CD4-positive, alpha-beta T cell treated with Interleukin-17A for 1 hour (primary cell): ENCODE measurements at places on chromosomes 7 and 10.
A peak's percentile ranks its signal among the peaks of the same experiment; 100 is the strongest.

GRCh38 chr10:109593682-109594081, 329.6 kb downstream of the XPNPEP1 start:
- DNase-seq, result no peak

DNA sequence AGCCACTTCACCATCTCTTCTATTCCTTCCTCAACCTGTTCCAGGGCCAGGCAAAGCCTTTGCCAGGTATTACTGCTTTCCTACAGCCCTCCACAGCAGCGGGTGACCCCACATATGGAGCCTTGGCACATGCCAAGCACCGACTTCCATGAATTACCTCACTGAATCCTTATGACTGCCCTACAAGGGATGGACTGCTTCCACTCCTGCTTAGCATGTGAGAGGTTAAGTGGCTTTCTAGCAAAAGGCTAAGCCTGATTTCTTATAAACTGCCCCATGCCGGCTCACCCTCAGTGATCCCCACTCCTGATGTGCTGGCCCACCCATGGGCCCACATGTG, 44.0 kb upstream of the PDLIM1 start:
- DNase-seq, result no peak

DNA sequence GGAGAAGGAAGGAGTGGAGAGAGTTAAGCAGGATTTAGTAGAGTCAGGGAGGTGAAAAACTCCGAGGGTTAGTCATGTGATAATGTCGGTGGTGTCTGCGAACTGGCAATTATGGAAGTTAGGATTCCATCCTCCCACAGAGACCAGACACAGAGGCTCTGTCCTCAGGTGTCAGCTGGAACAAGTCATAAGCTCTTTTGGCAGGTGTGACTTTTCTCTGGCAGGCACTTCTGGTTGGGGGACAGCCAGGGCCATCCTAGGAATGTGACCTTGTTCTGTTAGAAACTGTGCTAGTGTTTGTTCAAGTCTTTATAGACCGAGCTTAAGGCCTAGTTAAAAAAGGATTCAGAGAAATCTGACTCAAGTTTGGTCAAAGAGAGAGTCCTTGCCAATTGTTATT, 371.0 kb downstream of the DPP6 start:
- DNase-seq, result no peak

GRCh38 chr7:135575296-135575695, 17.6 kb downstream of the NUP205 start:
- DNase-seq, result peak; percentile 8

GRCh38 chr7:27168265-27168947, 3.1 kb upstream of the HOXA9 start:
- no peak for DNase-seq

- no peak for DNase-seq
These were observed 336.0 kb downstream of the AUTS2 start for GRCh38 chr7:69934144-69934903.

- DNase-seq, result no peak
These were observed 99.6 kb upstream of the BMPER start for GRCh38 chr7:33805630-33806233.

GRCh38 chr10:106513352-106513771, 651.1 kb downstream of the SORCS1 start:
- no peak for DNase-seq

DNA sequence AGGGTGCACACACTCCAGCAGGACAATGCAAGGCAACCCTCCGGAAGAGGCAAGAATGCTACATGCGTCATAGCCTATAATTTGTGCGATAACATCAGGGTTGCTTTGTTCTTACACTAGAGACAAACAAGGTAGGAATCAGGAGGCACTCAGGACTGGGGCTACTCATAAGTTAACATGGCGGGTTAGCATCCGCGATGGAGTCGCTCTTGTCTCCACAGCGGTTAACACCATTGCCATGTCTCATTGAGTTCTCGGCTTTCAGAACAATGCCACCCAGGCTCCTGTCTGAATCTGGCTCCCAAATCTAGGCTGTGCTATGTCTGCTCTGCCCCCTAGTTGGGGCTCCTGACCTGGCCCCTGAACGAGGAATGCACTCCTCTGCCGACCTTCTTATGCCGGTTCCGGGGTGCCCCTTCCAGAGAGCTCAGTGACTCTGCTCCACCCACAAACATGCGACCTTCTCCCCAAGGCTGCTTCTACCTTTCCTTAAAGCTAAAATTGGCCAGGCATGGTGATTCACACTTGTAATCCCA, 24.9 kb upstream of the SLF2 start:
- no peak for DNase-seq

DNA sequence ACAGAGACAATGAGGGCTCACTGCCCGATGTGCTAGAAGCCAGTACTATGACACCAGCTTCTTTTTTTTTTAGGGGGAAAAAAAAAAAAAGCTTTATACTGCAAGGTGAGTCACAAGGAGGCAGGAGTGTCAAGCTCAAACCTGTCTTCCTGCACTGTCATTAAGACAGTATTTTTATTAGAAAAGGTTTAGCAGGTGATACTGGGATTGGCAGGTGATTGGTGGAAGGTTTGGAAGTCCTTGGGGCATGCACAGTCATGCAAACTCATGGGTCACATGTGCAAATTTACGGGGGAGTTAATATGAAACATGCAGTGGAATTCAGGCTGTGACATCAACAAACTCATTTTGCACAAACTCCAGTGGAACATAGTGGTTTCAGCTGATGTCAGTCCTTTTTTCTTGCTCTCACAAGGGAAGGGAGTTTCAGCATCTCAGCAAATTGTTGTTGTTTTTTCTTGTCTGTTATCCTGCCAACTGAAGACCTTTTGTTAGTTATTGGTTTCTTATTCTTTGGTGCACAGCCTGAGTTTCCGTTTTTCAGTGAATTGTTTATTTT, 530.6 kb downstream of the ANKRD7 start:
- no peak for DNase-seq

DNA sequence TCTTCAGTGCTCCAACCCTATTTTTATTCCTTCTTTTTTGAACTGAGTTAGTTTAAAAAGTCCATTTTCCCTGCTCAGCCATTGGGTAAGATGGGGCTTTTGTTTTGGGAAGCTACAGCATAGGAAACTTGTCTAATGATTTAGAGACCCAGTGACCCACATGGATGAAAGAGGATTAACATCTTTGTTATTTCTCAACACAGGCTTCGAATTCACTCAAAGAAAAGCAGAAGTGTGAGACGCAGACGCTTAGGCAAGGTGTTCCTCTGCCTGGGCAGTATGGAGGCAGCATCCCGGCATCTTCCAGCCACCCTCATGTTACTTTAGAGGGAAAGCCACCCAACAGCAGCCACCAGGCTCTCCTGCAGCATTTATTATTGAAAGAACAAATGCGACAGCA, 152.0 kb downstream of the HDAC9 start:
- DNase-seq, result no peak

DNA sequence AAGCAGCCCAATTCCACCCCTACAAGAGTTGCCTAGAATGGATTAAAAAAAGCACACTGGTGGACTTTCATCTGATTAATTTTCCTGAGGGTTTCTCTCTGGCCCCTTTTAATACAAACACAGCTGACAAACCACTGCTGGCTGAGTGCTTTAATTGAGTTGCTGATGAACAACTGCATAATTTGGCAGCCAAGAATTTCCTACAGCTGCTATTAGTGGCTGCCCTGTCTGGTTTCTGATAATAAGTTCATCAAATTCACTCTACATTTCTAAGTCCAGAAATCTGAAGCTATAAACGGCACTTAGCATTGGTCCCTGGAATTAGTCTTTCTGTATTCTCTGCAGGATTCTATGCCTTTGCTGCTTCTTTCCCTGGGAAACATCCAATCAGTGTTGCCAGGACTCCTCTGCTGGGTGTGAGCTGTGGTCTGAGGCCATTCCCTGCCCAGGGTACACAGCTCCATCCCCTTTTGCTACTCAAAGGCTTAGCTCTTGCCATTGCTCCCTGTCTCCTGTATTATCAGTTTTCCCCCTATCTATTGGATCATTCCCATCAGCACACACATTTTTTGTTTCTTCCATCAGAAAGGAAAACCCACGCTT, 110.6 kb downstream of the LSM5 start:
- DNase-seq, result no peak

DNA sequence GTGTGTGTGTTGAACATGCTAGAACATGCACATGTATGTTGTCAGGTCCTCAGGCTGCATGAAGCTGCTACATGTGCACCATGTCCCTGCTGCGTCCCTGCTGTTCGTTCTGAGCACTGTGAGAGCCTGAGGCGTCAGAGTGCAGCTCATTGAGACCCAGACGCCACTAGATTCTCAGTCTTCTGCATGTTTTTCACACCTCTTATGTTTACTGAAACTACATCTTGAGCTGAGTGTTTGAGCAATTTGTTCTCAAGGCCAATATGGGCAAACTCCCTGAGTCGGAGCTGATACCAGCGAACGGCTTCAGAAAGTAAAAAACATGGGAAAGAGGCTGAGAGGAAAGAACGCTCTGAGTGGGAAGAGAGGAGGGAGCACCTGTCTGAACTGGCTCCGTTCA, 350.4 kb downstream of the PAXIP1 start:
- no peak for DNase-seq

DNA sequence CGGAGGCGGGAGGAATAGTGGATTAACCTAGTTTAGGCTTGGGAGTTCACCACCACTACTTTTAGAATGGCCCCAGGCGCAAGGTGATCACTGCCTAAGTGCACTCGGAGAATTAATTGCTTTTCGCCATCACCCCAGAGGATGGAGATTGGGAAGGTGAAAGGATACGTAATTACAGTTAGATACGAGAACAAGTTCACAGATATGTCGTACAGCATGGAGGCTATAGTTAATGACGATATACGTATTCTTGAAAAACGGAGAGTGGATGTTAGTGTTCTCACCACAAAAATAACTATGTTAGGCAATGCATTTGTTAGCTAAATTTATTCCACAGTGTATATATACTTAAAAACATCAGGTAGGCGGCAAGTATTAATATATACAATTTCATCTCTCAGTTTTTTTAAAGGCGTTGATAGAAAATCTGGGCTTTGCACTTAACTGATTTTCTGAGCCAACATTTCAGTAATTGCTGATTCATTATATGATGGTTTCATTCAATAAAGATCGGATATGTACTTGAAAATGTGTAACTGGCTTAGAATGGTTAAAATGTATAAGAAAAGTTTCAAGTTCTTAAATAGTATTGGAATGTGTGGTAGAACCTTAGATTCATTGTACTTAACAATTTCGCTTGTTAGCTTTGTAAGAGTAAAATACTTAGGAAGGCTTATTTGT, 683 bp downstream of the CDC123 start:
- no peak for DNase-seq

DNA sequence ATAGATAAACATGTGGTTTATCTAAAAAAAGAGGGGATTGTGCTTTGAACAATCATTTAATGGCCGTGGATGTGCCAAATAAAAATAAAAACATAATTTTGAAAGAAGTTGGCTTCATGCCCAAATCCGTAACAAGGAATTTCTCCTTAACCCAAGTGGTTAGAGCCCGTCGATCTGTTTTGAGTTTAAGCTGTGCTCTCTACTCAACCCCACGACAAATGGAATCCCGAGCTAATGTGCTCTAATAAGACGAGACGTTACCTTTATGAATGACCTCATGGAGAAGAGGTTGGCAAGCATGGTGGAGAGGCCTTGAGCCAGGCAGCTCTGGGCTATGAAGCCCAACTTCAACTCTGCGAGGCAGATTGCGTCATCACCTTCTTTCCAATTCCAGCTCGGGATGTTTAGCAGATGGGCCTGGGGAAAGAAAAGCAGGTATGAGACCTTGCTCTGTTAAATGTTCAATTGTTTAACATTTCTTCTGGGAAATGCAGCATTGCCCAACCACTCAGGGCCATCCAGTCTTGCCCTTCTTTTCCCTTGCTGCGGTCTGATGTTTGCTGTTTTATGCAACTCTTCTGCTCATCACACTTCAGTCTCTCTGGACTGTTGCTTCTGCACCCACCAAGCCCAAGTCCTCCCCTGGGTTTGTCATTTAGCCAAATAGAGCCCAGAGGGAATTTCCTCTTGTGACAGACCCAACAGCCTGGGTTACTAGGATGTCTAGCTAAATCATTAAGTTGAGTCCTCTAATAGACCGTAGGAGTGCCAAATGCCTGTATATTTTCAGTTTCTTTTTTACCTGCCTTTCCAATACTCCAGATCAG, 564.6 kb downstream of the KCNMA1 start:
- DNase-seq, result no peak

GRCh38 chr7:11491811-11492210, 340.2 kb downstream of the THSD7A start:
- DNase-seq, result no peak

- no peak for DNase-seq
These were observed 121.8 kb downstream of the UBE2H start for GRCh38 chr7:129830949-129831348.

GRCh38 chr7:25122373-25122772, 2.7 kb downstream of the CYCS start:
- no peak for DNase-seq

DNA sequence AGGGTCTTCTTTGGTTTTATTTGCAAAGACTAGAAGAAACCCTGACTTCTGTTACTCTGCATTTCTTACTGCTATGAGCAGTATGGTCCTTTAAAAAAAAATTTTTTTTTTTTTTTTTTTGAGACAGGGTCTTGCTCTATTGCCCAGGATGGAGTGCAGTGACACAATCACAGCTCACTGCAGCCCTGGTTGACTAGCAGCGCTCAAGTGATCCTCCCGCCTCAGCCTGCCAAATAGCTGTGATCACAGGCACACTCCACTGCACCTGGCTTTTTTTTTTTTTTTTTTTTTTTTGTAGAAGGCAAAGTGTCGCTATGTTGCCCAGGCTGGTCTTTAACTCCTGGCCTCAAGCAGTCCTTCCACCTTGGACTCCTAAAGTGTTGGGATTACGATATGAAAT, 17.4 kb downstream of the CNNM2 start:
- no peak for DNase-seq

DNA sequence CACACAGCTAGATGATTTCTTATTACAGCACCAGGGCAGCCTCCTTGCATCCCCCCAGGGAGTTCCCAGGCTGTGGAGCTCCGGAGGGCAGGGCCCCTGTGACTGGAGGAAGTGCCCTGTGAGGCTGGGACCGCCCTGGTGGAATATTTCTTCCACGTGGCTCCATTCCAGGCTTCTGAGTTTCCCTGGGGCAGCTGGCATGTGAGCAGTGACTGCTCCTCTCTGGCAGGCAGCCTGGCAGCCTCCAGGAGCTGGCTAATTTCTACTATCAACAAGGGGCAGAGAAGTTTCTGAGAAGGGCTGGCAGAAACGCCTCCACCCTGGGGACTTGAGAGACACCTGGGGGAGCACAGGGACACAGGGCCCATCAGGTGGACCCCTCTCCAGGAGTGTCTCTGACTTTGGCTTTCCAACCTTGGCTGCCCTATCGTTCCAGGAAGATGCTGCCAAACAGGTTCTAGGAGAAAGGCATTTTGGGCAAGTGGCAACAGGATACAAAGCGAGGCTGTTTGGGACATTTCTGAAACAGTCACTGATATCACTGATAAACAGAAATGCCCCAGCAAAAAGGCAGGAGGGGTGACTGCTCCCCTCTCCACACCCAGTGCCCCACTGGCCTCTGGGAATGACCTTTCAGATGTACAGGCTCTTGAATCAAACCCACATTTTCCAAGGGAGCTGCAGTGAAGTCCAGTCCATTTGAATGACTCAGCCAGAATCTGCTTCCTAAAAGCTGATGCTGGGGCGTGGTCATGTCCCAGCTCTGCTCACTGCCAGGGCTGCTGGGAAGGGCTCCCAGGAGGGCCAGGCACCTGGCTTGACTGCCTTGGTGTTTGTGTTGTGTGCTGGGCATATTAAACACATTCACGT, 16.1 kb downstream of the MYOF start:
- no peak for DNase-seq
